Ammon's horn (tissue), 1 donor: ENCODE measurements at places on chromosomes 3 and 15.

DNA sequence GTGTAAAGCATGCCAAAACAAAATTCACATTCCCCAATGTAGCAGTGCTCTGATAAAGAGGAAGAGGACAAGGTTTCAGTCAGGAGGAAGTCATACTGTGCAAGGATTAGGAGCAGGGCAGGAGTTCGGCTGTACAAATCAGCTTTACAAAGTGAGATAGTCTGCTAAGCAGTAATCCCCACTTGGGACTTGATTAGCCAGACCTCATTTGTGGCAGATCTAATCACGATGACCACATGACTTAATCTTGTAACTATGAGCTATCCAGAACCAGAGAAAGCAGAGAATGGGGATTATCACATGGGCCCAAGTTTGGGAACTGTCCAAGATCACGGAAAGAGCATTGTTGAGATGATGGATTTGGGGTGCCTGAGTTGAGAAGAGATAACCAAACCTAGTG lies 7.8 kb downstream of the DCBLD2 start:
- no peak for DNase-seq

GRCh38 chr15:64611085-64611725 lies 150.8 kb downstream of the ZNF609 start:
- DNase-seq: no peak

- no peak for DNase-seq
These were observed 39.1 kb downstream of the PAK2 start for GRCh38 chr3:196778755-196779154.

GRCh38 chr3:15637131-15637951 lies 35.8 kb downstream of the BTD start:
- no peak for DNase-seq

DNA sequence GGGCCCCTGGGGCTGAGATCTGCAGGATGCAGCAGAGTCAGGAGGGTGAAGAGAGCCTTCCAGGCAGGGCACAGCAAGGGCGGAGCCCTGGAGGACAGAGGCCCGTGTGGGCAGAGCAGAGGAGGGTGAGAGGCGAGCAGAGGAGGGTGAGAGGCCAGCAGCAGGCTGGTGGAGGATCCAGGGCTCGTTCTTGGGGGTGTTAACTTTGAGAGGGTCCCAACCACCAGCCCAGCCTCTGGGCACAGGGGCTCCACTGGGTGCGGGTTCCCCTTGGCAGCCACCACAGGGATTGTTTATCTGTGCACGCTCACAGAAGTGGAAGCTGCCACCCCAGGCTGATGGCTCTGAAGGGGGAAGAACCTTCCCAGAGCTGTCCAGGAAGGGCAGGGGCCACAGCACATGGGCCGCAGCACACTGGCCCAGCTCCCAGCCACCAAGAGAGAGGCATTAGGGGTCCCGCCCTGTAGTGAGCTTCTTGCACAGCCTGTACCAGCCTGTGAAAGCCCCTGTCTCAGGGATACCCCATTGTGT lies 9.3 kb upstream of the PLXND1 start:
- DNase-seq: no peak

GRCh38 chr3:115272036-115272824 lies 125.1 kb upstream of the ZBTB20 start:
- DNase-seq: peak; percentile 77

GRCh38 chr3:11690863-11691766 lies 47.4 kb upstream of the VGLL4 start:
- no peak for DNase-seq

- no peak for DNase-seq
These were observed 16.7 kb upstream of the MYH15 start for GRCh38 chr3:108527109-108527508.
